ENCODE measurements at places on chromosomes 5 and 9.

- DNase-seq, result no peak
Measured at GRCh38 chr5:170161069-170161468, 55.4 kb downstream of the FOXI1 start.

DNA sequence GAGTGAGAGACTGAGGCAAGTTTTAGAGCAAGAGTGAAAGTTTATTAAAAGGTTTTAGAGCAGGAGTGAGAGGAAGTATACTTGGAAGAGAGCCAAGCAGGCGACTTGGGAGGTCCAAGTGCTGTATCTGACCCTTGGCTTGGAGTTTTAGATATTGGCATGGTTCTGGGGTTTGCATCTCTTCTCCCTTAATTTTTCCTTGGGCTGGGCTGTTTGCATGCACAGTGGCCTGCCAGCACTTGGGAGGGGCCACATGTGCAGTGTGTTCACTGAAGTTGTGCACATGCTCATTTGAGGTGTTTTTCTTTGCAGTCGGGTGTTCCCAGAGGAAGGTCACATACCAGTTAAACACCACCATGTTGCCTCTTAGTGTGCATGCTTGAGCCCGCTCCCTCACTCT is 464.1 kb downstream of the DMRT2 start:
- DNase-seq, result no peak

DNA sequence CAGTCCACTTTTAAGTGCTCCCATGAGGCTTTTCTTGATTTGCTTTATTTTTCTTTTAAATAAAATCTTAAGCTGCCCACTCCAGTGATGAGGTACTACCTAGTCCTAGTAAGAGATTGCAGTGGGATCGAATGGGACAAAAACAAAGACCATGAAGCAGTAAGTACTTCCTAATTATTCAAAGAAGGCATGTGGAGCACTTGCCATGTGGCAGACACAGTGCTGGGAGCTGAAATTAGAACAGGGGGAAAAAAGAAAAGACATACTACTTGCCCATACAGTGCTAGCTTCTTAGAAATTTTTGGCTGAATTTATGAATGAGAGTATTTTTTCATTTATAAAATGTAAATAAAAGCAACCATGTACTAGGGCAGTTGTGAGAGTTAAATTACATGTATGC is 239.9 kb upstream of the TNC start:
- DNase-seq, result no peak

DNA sequence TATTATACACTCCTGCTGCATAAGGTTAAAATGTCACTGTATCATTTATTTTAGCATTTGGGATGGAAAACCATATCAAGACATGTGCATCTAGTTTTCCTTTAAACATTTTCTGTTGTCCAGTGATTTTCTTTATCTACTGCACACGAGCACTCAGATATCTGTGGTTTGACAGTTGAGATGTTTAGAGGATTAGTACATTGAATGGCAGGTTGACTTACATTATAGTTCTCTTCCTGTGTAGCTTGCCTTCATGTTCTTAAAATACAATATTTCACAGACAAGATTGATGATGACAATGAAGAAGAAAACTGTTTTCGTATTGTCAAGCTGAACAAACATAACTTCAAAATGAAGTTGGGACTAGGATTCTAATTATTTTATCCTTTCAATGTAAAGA is 2378.4 kb upstream of the WWC1 start:
- DNase-seq, result no peak

DNA sequence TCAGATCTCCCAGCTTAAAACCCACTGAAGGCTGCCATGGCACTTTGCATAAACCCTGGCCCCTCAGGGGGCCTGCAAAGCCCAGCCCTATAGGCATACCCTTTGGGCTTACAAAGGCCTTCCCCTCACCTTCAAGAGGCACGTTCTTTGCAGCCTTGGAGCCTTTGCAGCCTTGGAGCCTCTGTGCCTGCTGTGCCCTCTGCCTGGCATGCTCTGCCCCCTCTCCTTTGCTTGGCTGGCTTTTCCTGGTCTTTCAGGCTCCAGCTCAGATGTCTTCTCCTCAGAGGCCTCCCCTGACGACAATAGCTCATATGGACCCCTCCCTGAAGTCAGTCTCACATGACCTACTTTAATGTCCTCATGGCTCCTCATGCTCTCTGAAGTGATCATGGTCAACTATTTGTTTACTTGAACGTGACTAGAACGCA is 60.3 kb downstream of the CXXC5 start:
- no peak for DNase-seq

DNA sequence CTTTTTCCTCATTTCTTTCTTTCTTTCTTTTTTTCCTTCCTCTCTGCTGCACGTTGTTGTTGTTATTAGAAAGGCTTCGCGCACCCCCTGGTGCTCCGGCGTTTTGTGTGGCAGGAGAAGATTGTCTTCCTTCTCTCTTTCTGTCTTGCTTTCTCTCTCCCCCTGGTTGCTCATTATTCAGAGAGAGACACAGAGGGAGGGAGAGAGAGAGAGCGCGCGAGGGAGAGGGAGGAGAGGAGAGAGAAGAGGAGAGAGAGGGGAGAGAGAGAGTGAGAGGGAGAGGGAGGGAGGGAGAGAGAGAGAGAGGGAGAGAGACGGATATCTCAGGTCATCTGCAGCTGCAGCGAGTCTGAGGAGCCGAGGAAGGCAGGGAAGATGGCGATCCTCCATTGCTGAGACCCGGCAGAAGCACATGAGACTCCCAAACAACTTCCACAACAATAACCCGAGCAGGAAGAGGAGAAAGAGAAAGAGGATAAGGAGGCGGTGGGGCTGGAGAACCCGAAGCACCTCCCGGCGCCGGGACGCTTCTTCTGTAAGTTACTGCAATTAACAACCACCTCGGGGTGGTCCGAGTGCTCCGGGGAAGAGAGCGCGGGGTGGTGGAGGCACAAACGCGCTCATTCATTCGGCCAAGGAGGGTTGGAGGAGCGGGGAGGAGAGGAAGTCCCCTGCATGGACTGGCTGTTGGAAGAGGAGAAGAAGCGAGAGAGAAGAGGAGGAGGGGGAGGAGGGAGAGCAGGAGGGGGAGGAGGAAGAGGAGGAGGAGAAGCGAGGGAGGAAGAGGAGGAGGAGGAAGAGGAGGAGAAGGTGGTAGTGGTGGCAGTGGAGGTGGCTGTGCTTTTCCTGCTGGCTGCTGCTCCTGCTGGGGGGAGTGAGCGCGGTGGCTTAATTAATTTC is at the start of gene ZNF462:
Gene ZNF462 (plus strand): TSS at position 346 of the 900 bp plus-strand sequence. CDS start 60,218 bp downstream, outside the sequence.
- DNase-seq, result no peak

- no peak for DNase-seq
Measured at GRCh38 chr9:129013674-129014073, 14.5 kb downstream of the SH3GLB2 start.

DNA sequence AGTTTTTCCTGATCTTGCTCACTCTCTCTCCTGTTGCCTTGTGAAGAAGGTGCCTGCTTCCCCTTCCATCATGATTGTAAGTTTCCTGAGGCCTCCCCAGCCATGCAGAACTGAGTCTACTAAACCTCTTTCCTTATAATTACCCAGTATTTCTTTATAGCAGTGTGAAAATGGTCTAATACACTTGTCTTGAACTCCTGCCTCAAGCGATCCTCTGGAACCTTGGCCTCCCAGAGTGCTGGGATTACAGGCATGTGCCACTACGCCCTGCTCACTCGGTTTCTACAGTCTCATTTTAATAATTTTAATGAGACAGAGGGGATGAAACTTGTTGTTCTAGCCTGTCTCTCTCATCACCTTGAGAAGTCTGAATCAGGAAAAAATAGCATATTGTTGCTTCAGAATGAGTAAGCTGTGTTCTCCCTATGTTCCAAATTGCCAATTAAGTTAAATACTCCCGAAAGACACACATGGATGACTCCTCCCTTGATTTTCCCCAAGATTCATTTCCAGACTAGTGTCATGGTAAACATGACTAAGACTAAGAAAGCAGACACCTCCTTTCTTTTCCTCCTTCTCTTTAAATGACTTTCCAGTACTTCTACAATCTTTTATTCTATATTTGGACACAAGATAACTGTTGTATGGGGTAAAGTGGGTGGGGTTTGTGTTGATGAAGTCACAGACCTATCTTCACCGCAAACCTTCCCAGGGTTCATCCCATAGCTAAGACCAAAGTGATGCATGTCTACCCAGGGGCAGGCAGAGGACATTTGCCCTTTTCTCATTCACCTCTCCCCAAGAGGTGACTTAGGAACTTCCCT is 7.8 kb upstream of the DNAJC18 start:
- DNase-seq, result no peak

- no peak for DNase-seq
Measured at GRCh38 chr9:116721411-116721810, 34.3 kb downstream of the TRIM32 start.

DNA sequence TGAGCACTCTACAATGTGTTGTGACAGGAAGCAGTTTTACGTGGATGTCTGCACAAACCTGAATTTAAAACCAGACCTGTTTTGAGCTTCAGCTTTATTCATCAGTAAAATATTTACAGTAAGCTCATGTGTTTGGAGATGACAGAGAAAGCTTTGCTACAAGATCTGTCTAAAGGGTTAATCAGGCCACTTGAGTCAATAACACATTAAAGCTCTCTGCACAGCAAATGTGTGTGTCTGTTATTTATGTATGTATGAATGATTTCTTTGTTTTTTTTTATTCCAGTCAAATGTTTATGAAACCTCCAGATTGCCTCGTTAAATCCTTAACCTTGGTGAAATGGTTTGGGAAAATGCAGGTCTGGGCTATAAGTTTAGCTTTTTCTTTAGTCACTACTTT is 77.3 kb upstream of the SREK1 start:
- DNase-seq, result no peak

DNA sequence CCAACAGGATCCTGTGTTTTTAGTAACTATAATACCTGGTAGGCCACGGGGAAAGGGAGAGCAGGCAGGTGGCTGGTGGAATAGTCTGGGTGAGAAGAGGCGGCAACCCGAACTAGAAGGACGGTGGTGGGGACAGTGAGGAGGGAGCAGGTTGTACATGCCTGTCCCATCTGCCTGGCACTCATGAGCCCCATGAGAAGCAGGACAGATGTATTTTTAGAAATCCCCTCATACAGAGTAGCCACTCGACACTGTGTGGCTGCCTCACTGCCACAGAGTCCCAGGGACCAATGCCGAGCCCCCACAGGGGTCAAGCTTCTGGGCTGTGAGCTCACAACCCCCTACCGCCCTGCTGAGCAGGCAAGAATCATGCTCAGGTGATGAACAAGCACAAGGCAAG is 136.6 kb downstream of the SEC61B start:
- no peak for DNase-seq

DNA sequence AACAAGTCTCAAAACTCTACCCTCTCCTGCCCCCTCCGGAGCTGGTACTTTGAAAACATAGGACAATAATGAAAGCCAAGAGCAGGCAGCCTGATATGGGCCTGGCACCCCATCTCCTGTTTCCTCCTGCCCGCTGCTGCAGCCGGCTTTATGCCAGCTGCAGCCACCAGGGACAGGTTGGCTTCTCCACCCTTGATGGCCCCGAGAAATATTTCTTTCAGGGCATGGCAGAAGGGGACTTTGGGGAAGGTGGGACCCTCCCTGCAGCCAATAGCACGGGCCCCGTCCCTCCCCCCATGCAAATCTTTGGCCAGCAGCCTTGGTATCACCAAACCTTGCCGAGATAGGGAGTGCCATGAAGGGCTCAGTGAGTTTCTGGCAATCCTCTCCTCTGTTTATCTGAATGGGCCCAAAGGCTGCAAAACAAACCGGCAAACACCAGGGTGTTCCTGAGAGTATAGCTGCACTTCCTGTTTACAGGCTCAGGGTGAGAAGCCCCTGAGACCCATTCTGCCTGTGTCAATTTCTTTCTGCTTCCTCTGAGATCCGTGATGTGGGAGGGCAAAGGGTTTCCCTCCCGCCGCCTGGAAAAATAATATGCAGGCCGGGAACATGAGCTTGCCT is 73.4 kb upstream of the BOD1 start:
- no peak for DNase-seq

DNA sequence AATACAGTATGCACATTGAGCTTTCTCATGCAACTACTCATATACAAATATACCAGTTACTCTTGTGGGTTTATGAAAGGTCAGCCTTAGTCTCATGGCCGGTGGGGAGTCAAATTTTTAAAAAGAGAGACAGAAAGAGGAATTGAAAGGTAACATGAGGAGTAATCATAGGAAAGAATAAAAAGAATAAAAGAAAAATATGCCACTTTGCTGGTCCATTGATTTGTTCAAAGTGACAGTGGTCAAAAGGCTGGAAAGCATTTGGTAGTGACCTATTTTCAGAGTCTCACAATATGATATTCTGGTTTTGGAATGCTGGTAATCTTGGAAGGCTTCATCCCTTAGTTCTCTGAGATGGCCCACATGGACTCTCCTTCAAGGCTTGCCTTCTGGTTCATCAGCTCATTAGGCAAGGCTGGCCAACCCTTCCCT is 67.0 kb downstream of the ZNF366 start:
- DNase-seq, result no peak

DNA sequence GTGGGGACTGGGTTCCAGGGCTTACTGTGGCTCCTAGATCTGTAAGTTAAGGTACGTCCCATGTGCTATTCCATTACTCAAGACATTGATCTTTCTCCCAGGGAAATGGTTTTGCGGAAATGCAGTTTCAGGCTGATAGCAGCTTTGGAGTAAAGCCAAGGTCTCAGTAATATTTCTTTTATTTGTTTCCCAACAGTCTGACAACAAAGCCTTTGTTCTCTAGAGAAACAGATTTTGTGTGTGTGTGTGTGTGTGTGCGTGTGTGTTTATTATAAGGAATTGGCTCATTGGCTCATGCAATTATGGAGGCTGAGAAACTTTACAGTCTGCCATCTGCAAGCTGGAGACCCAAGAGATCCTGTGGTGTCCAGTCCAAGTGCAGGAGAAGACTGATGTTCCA is 12.1 kb upstream of the POC5 start:
- DNase-seq, result no peak

- no peak for DNase-seq
Measured at GRCh38 chr5:133873449-133873848, 95.0 kb downstream of the C5orf15 start.

- DNase-seq, result no peak
Measured at GRCh38 chr9:108178318-108178717, 677.5 kb downstream of the ACTL7B start.

DNA sequence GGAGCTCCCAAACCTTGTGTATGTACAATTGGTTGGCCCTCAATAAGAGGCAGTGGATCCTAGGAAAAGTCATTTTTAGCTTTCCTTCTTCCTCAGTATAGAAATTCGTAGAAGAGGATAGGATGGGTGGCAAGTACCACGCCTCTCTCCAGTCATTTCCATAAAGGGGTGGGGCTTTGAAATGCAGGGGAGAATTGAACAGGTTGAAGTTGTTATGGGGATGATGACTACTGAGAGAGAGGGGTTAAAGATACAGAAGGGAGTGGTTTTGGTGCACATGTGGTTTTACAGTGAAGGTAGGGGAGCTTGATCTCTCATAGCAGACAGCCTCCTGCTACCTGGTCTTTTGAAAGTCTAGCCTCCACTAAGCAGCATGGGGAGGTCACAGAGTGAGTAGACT is 54.4 kb upstream of the FAM120AOS start:
- DNase-seq, result no peak

Data from activated CD4-positive, CD25-positive, alpha-beta regulatory T cell treated with anti-CD3 and anti-CD28 coated beads, Interleukin-2, amount 50 U/mL, for 72 hours (primary cell).